ENCODE measurements at places on chromosomes 6 and 20. TPM values are rescaled to one million over a fixed set of nuclear protein-coding genes. Genes with fewer than 3 reads are reported as not detected.

The CFAP61 gene
- total RNA-seq, result 2.4 TPM

The HLA-DQA2 gene
- 2.8 TPM for total RNA-seq

The FLRT3 gene
- 0.92 TPM for total RNA-seq

The CYP21A2 gene
- 3.2 TPM for total RNA-seq

The C6orf52 gene
- total RNA-seq, result not detected

The PHACTR1 gene
- total RNA-seq, result 24.8 TPM

The LY6G6F gene
- total RNA-seq, result not detected

All from right cardiac atrium (tissue), 5 donors.